ENCODE measurements at places on chromosomes 5 and 9.

DNA sequence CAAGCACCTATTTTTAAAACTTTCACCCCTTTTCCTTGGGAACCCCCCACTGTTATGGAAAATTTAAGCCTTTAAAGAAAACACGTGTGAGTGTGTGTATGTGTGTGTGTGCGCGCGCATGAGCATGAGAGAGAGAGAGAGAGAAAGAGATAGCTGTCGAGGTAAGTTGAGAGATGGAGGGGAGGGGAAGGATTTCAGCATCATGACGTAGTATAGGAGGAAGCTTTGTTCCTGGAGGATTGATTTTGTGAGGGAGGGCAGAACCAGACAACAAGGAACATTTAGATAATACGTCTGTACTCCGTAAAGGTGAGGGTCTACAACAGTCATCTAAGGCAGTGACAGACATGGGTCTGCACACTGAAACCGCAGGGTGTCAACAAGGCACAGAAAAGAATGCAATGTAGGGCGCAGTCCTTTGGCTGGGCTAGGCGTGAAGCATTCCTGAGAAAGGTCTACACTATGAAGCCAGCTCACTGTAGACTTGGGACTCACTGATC, 227.7 kb downstream of the SMARCA2 start:
- DNase-seq: no peak

DNA sequence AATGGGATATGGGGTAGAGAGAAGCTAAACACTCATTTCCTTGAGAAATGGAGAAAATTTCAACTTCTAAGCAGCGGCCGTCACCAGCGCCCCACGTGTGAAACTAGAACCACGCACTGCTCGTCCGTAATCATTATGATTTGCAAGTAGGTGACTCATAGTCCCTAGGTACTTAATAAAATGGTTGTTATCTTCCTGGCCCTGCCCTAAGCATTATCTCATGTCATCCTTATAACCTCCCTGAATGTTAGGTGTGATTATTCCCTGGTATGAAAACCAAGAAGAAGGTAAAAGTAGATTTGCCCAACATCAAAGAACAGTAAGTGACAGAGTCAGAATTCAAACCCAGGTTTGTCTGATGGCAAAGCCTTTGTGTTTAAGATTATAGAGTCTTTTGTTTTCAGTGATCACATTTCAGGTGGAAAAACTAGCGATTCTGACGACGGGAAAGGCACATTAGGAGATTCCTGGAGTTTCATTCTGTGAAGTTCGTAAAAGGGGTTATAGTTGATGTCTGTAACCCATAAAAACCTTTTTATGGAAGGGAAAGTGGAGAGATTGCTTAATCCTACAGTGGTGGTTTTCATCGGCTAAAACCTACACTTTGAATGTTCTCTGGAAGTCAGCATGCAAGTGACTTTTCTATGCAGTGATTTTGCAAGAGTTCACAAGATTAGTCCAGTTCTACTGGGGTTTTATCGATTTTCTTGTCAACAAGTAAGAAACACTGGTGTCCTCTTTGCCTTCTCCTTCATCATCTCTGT, 202.9 kb upstream of the WWC1 start:
- no peak for DNase-seq

- no peak for DNase-seq
These were observed 127.7 kb upstream of the SHB start for GRCh38 chr9:38196714-38197113.

GRCh38 chr5:127089191-127089590, 15.9 kb upstream of the C5orf63 start:
- no peak for DNase-seq

DNA sequence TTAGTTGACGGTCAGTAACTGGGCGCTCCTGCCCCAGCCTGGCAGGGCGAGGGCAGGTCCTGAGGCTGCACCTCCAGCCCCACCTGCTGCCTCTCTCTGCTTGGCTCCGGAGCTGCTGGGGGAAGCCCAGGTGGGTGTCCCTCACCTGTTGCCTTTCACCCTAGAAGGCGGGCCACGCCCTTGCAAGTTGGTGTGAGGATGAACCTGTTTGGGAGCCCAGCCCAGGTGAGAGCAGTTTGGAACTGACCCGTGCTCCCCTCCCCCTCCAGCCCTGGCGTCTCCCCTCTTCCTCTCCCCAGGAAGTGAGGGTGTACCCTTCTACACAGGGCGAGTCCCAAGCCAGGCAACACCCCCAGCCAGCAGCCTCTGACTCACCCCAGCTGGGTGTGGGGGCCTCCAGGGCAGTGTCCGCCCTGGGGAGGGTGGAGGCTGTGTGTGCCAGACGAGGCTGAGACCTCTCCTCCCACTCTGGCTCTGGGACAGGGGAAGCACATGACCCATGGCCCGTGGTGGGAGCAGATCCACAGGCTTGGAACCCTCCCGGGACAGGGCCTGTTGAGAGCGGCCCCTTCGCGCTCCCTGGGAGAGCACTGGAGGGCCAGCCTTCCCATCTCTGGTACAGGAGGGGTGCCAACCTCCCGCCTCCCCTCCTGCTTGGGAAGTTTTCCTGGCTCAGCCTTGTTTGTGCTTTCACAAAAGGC, 10.4 kb downstream of the LRRC8A start:
- DNase-seq: peak; percentile 91

GRCh38 chr9:69047371-69047770, 11.8 kb downstream of the FXN start:
- DNase-seq: no peak

- DNase-seq: no peak
These were observed 73.4 kb upstream of the BOD1 start for GRCh38 chr5:173689737-173690360.

GRCh38 chr5:147911427-147911826, 5.1 kb upstream of the C5orf46 start:
- no peak for DNase-seq

GRCh38 chr9:127966416-127967150, 14.2 kb downstream of the EEIG1 start:
- no peak for DNase-seq

DNA sequence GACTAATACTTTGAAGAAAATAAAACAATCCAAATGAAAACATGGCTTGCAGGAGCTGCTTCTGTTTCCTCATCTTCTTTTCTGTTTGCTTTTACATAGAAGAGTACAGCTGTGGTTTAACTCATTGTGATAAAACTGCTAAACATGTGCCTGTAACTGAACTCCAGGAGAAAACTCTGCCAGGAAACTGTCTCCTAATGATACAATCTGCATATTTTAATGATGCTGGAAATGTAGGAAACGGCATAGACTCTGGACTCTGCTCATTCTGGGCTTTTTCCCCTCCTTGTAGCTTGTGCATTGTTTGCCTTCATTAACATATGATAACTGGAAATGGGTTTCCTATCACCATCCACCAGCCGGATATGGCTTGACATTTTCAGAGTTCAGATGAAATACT, 813.3 kb upstream of the WWC1 start:
- DNase-seq: no peak

GRCh38 chr5:132011622-132012343, at the start of gene ACSL6:
ACSL6 (minus strand) TSS chr5:132011658; CDS start chr5:132011553, 105 bp downstream.
- DNase-seq: peak; percentile 74

DNA sequence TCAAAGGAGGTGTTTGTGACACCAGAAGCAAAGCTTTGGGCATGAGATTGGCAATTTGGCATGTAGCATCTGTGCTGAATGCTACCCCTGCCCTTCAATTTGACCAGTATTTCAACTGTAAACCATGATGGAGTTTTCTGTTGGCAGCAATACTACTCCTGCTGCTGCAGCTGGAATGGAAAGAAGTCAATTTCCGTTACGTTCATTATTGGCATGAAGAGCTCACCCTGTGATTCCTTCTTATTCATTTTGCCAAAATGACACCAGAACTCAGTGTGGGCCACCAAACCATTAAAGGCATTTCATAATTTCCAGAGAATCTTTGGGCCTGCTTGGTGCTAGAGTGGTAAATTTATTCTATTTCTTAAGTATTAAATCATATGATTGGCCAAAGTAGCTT, 433.1 kb upstream of the DMAC1 start:
- DNase-seq: no peak

DNA sequence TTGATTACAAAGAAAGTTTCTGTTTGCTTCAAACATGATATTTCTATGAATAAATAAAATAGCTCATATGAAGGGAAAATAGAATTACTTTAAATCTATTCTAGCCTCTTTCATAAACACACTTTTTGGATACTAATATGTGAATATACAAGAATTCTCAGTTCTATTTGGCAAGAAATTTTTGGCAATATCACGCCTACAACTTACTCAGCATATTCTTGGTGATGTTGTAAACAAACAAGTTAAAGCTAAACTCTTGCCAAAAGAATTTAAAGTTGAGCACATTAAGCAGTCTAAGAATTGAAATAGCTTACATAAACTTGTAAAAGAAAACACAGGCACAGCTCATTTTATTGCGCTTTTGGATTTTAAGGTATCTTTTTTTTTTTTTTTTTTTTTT, 209.8 kb downstream of the CDH12 start:
- DNase-seq: no peak

DNA sequence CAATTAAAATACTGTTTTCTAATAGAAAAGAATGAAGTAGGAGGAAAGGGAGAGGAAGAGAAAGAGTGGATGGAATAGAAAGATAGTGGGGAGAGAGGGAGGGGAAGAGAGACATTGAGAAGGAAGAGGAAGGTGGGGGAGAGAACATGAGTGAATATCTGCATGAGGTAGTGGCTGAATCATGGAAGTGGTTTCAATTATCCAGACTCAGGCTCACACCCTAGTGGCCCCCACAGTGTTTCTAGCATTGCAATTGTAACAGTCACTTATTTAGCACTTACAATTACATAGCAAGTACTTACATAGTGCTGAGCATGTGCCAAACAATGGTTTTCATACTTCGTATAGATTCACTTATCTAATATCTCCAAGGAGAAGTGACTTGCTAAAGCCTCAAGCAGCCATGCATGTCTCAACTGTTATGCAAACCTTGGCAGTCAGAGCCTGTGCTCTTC, 72.7 kb downstream of the CAST start:
- DNase-seq: no peak

- no peak for DNase-seq
These were observed 96.6 kb downstream of the ISL1 start for GRCh38 chr5:51479840-51480239.

DNA sequence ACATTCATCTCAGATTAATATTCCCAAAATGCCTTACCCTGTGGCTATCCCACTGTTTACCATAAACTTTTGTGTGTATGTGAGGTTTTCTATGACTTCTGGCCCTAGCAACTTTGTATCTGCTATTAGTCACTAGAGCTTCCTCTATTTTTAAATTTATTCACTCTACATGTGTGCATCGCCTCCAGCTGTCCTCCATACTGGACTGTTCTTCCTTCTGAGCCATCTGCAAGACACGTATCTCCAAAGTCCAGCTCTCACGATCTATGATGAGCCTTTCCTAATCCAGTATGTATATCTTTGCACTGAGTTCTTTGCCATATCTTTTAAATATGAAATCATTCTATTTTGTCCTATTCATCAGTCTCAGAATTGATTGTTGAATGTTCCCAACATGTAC, 1.7 kb upstream of the GNG10 start:
- DNase-seq: no peak

DNA sequence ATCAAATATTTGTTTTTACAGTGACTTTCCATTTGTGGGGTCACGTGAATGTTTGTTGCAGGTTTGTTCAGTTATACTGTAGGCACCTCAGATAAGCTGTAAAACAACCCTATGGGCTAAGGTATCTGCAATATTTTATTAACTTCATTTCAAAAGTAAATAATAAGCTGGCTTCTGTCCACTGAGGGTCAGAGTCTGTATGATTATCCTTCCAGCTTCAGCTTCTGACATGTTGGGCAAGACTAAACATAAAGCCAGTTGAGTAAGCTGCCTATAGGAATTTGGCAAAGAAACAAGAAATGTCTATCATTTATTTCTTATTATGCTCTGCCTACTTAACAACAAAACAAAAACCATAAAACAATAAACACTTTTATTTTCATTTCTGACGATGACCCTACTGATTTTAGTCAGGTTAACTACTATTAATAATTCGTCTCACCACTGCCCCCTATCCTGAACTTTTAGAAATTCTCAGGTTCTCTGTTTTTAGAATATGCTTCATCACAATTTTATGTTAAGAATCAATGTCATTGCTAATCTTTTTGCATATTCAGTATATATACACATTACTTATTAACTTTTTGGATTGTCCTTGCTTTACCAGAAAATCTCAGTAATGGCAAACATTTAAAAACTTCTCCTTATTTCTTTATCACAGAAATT, 413.6 kb upstream of the ADAMTSL1 start:
- DNase-seq: no peak

GRCh38 chr9:124369231-124369797, 45.9 kb downstream of the PSMB7 start:
- DNase-seq: no peak

- no peak for DNase-seq
These were observed 45.9 kb downstream of the TEK start for GRCh38 chr9:27154908-27155307.

- no peak for DNase-seq
These were observed 23.7 kb upstream of the UBAP2 start for GRCh38 chr9:34072410-34072809.

DNA sequence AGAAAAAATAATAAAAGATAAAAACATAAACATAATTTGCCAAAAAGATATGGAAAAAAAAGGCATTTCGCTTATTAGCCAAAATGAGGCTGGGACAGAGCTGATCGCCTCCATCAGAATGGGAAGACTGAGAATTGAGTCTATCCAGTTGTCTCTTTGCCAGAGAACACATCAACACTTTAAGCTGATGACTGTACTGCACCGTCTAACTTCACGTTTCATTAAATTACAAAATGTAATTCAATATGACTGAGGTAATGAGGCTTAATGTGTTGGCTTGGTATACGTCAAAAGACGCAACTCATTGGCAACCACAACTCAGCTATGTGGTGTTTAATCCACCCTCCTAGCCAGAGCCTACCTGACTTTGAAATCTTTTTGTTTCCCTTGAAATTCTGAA, 462.7 kb upstream of the CD180 start:
- no peak for DNase-seq

- no peak for DNase-seq
These were observed 93.2 kb downstream of the PCSK1 start for GRCh38 chr5:96339862-96340261.

- no peak for DNase-seq
These were observed 285.5 kb upstream of the SLC24A2 start for GRCh38 chr9:20074291-20074690.

DNA sequence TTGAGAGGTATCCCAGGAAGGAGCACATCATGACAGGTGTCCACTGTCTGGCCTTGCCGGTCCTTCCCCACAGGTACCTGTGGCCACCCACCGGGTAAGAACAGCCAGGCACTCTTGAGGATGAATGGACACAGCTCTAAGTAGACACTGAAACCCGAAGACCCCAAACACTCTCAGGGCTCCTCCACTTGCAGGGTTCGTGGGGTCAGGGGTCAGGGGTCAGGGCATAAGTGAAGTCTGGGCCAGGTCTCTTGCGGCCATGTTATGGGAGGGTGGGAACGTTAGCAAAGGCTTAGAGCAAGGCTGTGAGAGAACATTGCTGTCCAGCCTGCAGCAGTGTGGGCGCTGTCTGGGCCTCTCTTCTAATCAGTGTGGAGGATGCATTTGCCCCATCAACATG, 40.0 kb downstream of the MAPK9 start:
- DNase-seq: no peak

GRCh38 chr5:109823597-109823996, 133.9 kb downstream of the MAN2A1 start:
- no peak for DNase-seq

GRCh38 chr9:133155156-133155555, 8.6 kb downstream of the GBGT1 start:
- no peak for DNase-seq

Measured in cardiac septum (tissue), 1 donor.